ENCODE measurements at places on chromosomes 12 and 14. TPM values are rescaled to one million over a fixed set of nuclear protein-coding genes. Genes with fewer than 3 reads are reported as not detected.

GRCh38 chr14:98187281-98187680, 1084.7 kb downstream of the BCL11B start:
- H3K27me3 ChIP-seq: no peaks in the 10 kb centered on the region
- H3K36me3 ChIP-seq: no peaks in the 10 kb centered on the region
- H3K27ac ChIP-seq: no peak overlapping the region
- DNase-seq: no peak

DNA sequence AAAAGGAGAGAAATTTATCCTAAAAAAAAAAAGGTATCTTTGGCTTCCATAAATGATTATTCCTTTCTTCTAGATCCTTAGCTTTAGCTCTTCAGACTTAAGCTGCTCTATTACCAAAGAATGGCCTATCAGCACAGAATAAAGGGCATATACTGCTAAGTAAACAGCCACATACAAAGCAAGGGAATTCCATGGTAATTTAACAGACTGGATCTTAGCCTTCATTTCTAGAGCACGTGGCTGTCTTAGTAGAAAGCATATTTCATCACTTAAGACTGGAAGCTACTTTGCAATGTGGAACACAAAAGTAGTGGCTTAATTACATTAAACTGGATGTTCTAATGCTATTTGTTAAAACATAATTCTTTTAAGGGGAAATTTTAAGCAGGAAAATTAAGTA, 23.1 kb downstream of the TMED10 start:
- no peak overlapping the region for H3K4me3 ChIP-seq
- no peaks in the 10 kb centered on the region for H3K4me1 ChIP-seq
- DNase-seq: no peak
- no peaks in the 10 kb centered on the region for H3K36me3 ChIP-seq
- no peak overlapping the region for H3K27ac ChIP-seq
- H3K27me3 ChIP-seq: no peaks in the 10 kb centered on the region

- no peaks in the 10 kb centered on the region for H3K36me3 ChIP-seq
- H3K4me1 ChIP-seq: no peaks in the 10 kb centered on the region
- no peak for DNase-seq
- no peaks in the 10 kb centered on the region for H3K27me3 ChIP-seq
- H3K4me3 ChIP-seq: no peak overlapping the region
- H3K27ac ChIP-seq: no peak overlapping the region
These were observed 257.9 kb upstream of the TMEM132C start for GRCh38 chr12:128009108-128009507.

- no peaks in the 10 kb centered on the region for H3K36me3 ChIP-seq
- peaks cover 5% of the 10 kb centered on the region for H3K4me1 ChIP-seq
These were observed 110.3 kb downstream of the SLC38A1 start for GRCh38 chr12:46158501-46158900.

DNA sequence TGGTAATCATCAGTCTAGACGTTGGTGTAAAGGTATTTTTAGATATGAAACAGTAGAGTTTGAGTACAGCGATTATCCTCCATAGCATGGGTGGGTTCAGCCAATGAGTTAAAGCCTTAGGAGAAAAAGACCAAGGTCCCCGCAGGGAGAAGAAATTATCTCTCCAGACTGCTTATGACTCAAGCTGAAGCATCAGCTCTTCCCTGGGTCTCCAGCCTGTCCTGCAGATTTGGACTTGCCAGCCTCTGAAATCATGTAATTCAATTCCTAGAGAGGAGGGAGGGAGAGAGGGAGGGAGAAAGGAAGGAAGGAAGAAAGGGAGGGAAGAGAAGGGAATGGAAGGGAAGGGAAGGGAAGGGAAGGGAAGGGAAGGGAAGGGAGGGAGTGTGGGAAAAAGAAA, 12.0 kb upstream of the DTX1 start:
- no peaks in the 10 kb centered on the region for H3K27me3 ChIP-seq
- DNase-seq: no peak
- peaks cover 3% of the 10 kb centered on the region for H3K4me1 ChIP-seq
- H3K27ac ChIP-seq: no peak overlapping the region
- no peak overlapping the region for H3K4me3 ChIP-seq

The PKP2 gene
- under 0.01 TPM for total RNA-seq

The SERPINA3 gene
- 7.2 TPM for total RNA-seq

The CMTM5 gene
- total RNA-seq: 0.77 TPM

The CKB gene
- total RNA-seq: 69.9 TPM

The LRP1-AS gene
- total RNA-seq: not detected
